ENCODE measurements at places on chromosomes 1 and 21.

DNA sequence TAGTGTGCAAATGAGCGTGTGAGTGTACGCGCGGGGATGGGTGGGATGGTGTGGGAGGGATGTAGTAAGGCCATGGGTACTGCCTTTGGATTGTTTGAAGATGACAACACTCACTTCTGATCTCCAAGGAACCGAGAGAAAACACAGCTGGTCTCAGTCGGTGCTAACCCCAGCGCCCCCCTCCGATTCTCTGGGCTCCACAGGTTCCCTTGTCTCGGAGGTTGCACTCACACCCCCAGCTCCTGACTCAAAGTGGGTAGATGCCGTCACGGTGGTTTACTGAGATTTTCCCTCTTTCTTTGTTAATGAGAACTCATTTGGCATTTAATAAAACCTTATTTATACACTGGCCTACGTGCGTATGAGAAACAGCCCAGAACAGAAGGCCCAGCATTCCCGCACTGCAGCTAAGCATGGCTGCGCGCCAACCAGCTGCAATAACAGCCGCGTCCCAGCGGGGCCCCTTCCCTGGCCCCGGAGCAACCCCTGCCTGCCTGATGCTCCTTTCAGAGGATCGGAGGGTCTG, 25.8 kb downstream of the ABCA4 start:
- no peak for DNase-seq

DNA sequence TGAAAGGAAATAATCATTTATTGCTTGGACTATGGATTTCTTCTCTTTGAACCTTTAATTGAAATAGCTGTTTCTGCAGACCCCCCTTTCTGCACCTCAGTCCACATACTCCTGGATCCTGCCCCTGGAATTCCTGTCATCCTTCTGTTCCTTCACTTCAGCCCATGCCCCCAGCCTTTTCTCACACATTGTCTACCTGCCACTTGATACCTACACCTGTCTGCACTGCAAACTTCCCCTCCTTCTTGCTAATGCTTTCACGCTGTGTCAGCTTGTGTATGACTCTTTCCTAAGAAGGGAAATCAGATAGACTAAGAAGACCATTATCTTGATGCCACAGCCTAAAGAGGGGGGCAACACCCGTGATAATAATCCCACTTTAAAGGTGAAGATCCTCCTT, 80.3 kb upstream of the EXO1 start:
- no peak for DNase-seq

GRCh38 chr1:191134796-191135195, 657.1 kb upstream of the BRINP3 start:
- DNase-seq = no peak

- no peak for DNase-seq
Measured at GRCh38 chr1:117646007-117646811, 40.4 kb downstream of the TENT5C start.

DNA sequence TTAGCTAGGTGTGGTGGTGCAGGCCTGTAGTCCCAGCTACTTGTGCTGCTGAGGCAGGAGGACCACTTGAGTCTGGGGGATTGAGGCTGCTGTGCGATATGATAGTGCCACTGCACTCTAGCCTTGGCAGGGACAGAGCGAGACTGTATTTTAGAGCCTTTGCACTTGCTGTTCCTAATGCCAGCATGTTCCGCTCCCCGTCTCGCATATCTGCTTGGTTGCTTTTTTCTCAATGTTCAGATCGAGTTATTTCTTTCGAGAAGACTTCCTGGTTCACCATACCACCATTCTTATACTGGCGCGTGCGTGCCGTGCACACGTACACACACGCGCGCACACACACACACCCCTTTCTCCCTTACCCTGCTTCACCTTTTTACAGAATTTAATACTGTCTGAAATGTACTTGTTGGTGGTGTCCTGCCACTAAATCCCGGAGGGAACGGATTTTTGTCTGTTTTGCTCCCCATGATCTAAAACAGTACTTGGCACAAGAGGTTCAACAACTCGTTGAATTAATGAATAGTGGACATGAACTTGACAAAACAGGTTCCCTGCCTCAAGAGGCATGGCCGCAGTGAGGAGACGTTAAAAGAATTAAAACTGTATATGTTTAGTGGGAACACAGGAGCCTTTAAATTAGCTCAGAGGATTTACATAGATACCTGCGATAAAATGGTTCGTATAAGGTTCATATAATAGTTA, 1.1 kb upstream of the RPRD2 start:
- DNase-seq = no peak

DNA sequence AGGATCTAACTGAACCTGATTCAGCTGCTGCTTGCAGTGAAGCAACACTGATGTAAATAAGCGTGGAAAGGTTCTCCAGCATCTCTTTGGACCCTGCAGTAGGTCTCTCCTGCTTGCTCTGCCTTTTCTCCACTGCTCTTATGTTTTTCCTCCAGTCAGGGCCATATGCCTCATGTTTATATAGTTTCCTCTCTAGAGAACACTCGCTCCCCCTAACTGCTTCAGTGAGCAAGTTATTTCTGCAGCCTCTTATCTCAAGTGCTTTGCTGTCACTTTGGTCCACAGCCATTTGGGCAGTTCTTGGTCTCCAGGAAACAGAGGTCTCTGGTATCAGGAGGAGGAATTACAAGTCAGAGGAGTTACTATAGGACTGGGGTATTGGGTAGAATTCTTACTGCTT, 5.3 kb downstream of the PRUNE1 start:
- DNase-seq = no peak

DNA sequence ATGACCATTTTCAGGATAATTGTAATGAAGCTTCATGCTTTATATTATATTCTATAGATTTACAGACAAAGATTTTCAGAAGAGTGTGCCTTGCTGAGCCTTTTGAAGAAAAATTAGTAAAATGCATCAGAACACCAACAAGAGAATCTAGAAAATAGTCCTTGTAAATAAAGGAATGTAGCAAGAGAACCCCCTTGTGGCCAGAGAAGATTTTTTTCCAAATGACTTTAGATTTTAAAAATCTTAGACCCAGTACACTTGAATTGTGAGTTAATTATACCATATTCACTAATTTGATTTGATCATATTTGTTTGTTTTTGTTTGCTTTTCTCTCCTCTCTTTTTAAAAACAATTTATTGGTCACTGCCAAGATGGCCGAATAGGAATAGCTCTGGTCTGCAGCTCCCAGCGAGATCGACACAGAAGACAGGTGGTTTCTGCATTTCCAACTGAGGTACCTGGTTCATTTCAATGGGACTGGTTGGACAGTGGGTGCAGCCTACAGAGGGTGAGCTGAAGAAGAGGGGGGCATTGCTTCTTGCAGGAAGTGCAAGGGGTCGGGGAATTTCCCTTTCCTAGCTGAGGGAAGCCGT, 12.8 kb upstream of the IFI44L start:
- no peak for DNase-seq

DNA sequence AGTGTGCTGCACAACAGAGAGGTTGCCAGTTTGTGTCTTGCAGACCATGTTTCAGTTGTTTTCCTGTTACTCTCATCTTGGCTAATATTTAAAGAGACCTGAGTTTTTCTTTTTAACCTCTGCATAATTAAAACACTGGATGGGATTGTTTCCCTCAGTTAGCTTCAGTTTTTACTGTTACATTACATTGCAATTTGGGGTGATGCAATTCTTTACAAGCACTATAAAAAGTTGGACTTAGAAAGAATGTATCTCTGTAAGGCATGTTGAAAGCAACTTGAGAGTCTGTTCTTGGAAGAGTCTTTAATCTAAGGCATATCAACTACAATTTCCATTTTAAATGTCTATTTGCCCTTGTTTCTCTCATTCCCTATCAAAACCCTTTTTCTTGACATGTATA, 99.1 kb downstream of the DNM3 start:
- no peak for DNase-seq

- no peak for DNase-seq
Measured at GRCh38 chr1:46284597-46285564, 18.5 kb downstream of the LRRC41 start.

DNA sequence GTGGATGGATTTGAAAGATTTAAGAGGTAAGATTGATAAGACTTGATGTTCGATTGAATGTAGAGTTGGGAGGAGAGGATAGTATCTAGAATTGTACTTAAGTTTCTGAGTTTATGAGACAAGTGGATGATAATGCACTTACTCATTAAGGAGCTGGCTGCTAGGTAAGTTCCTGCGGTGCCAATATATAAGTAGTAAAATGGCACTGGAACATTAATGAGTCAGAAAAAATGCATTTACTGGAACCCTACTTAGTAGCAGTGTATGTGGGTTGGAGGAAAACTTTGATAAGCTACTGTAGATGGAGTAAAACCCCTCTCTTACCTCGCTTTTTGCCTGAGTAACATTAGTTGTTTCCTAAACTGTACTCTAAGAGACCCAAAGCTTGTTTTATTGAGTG, 68.2 kb downstream of the ZFYVE9 start:
- DNase-seq = no peak

GRCh38 chr1:184456189-184456588, 69.4 kb downstream of the C1orf21 start:
- DNase-seq = no peak

- peak; percentile 54 for DNase-seq
Measured at GRCh38 chr1:36365381-36365780, 20.3 kb downstream of the STK40 start.

All from anterior cingulate cortex (tissue), 58 donors.